NCI-H1417 treated with DMSO at 0.1 percent for 48 hours (cell line): ENCODE measurements at places on chromosomes 1 and 21.

DNA sequence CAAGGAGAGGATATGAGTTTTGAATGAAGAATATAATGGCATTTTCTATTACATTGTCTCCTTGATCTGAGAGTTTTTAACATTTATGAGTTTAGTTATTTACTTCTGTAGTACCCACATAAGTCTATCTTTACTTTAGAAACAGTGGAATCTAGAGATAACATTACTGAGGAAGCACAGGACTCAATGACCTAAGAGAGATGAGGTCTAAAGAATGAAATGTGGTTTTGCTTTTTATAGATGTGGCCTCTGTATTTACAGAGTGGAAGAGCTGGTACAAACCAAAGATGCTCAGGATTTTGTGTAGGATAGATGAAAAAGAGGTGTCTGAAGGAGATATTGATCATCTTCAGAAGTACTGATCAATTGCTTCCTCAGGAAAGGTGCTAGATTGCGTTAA is 177.3 kb downstream of the KCTD3 start:
- no peak for DNase-seq

GRCh38 chr1:8889925-8890785 is 11.7 kb upstream of the ENO1 start:
- DNase-seq = no peak

GRCh38 chr21:27580276-27580675 is 613.4 kb upstream of the ADAMTS5 start:
- DNase-seq = no peak

GRCh38 chr1:40817791-40818263 is 34.2 kb downstream of the KCNQ4 start:
- DNase-seq = no peak

GRCh38 chr1:6612641-6613360 is 730 bp upstream of the PHF13 start:
- DNase-seq = no peak

DNA sequence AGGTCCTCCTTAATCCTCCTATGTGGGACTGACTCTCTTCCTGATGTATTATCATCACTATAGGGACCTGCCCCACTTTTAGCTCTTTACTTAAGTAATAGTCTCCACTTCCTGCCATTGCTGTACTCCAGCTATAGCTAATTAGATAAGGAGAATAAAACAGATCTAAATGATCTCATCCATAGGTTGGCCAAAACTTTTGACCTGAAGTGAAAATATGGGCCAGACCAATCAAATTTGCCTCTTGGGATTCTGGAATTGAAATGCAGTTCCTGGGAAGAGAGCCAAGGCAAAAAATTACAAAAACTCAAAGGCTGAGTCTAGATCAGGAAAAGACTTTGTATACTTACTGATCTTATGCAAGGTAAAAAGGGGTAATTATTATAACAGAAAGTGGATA is 36.1 kb upstream of the PDE4B start:
- DNase-seq = no peak

DNA sequence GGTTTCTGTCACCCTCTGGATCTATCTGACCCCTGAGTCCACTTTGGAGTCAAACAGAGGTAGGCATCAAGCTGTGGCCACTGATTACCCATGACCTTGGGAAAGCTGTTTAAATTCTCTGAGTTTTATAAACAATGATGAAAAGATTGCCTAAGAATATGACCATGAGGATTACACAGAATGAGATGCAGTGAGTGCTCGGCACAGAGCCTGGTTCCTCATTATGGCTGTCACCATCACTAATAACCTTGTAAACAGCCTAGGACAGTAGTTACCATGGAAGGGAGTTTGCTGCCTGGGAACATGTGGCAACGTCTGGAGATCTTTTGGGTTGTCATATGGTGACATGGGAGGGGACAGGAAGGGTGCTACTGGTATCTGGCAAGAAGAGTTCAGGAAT is 248.3 kb upstream of the KAZN start:
- no peak for DNase-seq

DNA sequence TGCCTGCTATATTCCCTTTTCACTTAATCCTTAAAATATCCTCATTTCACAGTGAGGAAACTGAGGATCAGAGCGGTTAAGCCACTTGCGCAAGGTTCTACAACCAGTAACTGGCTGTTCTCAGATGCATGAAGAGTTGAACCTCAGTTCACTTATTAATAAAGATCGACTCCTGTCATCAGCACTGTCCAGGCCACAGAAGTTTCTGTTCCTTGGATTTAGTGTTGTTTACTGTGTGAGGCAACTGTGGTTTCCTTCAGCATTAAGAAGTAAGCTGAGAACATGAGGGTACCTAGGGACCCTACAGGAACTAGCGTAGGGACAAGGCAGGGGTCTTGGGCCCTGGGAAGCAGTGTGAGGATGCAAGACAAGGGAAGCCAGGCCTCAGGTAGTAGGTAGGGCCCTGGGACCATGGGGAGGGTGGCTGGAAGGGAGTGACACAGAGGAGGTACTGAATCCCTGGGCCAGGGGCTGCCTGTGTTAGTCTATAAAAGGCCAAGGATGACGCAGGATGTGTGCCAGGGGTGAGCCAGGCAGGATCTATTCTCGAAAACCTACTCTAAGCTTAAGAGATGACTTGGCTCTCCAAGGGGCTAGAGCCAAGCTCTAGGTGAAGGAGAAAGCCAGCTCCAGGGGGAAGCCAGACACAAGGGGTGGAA is 181.2 kb upstream of the CSF3R start:
- no peak for DNase-seq

- DNase-seq = no peak
Observed at GRCh38 chr1:209364716-209365115, 218.8 kb upstream of the CAMK1G start.

- no peak for DNase-seq
Observed at GRCh38 chr21:42846221-42846620, 33.1 kb downstream of the WDR4 start.

DNA sequence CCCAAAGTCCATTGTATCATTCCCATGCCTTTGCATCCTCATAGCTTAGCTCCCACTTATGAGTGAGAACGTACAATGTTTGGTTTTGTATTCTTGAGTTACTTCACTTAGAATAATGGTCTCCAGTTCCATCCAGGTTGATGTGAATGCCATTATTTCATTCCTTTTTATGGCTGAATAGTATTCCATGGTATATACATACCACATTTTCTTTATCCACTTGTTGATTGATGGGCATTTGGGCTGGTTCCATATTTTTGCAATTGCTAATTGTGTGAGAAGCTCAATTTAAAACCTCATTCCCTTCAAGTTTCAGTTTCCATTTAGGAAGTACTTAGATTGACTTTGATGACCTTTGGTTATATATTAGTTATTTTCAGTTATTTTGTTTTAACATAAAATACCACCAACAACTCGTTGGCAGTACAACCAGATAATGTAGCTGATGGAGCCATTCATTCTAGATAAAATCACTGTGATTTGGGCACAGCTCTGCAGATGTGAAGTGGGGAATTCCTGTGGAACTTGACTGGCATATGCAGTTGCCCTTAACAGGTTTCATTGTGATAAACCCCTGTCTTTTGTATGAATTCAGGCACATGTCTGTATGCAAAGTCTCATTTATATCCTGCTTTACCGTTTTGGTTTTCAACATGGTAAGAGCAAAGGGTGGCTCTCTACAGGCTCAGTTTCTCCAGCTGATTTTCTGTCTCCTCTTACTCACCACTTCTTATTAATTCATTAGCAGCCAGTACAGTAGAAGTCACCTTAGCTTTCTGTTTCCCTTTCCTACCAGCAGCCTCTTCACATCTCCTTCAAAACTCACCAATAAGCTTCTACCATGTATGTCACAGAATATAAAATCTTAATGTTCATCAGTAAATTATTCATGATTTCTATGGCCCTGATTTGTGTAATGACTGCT is 170.9 kb downstream of the C1orf21 start:
- DNase-seq = no peak

GRCh38 chr1:246035060-246035541 is 472.0 kb downstream of the SMYD3 start:
- no peak for DNase-seq

- peak; percentile 20 for DNase-seq
Observed at GRCh38 chr1:8154621-8155052, 128.5 kb upstream of the ERRFI1 start.

- no peak for DNase-seq
Observed at GRCh38 chr1:64701886-64702285, 43.0 kb upstream of the RAVER2 start.

DNA sequence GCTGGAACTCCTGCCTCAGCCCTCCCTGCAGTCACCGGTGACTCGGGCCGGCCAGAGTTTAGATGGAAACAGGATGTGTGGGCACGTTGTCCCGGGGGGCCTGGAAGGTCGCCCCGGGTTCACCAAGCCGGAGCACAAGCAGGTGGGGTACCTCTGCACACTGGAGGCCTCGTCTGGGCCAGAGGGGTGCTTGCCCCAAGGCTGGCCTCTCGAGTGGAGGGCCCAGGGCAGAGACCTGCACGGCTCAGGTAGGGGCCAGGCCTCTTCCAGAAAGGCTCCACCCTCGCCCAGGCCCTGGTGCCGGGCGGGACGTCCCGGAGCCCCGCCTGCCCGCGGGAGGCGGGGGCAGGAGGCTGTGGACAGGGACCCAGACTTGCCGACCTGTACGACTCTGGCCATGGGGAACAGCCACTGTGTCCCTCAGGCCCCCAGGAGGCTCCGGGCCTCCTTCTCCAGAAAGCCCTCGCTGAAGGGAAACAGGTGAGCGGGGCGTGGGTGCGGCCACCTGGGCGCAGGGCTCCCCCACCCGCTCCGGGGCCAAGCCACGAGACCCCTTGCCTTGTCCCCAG is at the start of gene PLEKHN1:
PLEKHN1 (plus strand) TSS at position 348 of the 569 bp plus-strand sequence; CDS start at position 398, 50 bp downstream.
- DNase-seq = no peak

- no peak for DNase-seq
Observed at GRCh38 chr1:223842784-223843183, 3.0 kb downstream of the TP53BP2 start.

DNA sequence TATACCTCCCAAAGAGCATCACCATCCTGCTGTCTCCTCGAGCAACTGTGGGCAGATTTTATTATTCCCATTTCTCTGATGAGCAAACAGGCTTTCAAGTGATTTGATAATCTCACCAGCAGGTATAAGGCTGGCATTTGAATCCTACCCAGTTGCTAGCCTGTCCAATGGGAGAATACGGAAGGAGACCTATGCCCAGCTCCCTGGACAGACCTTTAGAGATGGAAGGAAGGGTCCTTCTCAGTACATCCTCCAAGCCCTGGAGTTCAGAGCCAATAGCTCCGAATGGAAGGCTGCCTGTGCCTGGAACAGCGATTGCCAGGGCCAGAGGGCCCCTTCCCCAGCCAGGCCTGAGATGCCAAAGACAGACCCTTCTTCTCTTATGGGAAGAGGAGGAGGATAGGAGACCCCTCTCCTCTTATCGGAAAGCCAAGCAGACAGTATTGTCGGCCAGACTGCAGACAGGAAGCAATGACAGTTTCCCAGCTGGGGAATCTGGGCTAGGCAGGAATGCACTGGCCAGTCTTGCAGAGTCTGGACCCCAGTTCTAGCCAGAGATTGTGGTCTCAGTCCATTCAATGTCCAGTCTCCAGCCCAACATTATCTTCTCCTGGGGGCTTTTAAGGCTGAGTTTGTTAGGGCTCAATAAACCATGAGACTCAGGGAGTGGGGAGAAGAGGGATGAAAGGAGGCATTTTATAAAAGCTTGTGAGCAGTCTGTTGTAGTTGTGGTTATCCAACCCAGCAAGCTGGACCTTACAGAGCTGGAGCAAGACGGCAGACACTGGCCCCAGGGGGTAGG is 2.0 kb downstream of the IFFO2 start:
- no peak for DNase-seq
